ENCODE measurements at places on chromosomes 3 and 15.

DNA sequence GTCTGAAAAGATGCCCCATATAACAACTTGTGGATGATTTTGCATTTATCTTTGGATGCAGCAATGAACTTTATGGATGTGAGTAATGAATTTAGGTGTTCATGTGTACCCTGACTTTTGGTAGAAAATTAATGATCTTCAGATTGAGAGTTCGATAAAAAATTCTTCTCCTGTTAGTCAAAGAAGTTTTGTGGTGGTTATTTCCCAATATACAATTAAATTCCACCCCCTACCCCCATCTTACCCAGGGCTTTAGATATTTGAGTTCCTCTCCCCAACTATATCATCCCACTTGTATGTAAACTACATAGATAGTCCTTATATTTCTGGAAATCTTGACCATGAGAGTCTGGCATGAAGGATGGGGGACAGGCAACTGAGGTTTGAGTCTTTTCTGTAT lies 126.1 kb upstream of the ALDH1A3 start:
- DNase-seq = no peak

- no peak for DNase-seq
Observed at GRCh38 chr3:49791571-49791970, 5.2 kb upstream of the IP6K1 start.

DNA sequence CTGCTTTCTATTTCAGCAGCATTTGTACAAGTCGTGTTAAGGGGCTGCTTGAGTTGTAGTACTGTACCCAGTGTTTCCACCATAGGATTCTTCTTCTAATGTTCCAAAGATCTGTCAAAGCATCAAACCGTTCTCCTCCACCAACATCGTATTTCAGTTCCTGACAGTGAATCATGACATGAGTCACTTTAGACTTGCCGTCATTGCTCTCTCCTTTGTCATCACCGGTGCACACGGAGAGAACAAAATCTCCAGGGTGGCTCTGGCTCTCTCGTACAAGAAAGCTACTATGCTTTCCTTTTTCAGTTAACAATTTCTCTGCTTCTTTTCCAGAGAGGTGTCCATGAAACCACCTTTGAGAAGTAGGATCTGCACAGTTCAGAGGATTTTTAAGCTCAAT lies 270.9 kb upstream of the CCDC54 start:
- DNase-seq = no peak

DNA sequence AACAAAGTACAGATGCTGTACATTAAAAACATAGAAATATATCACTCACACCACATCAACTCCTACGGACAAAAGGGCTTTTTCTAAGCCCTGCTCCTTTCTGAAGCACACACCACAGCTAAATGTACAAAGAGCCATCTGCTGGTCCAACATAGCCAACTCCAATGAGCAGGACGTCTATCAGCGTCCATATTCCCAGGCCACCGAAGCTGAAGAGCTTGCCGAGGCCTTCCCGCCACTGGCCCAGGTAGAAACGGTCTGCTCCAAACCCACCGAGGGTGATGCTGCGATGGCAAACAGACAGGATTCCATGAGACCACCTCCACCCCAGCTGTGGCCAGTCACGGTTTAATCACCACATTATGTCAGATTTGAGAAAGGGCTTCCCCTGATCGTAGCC lies 9.8 kb downstream of the TM2D3 start:
- DNase-seq = no peak

DNA sequence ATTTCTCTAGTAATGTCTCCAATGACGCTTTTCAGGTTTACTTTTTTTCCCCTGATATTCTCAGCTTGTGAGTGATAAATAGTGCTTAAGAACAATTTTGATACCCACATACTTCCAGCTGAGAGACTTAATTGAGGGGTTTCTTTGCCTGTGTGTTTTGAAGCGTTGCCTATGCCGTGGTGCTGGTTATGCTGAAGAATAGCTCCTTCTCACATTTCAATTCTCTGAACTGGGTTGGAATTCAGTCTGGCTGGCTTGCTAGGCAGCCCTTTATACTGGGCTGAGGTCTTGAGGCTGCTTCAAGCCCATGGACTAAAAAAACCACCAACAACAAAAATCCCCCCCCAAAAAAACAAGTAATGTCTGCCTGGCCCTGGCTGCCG lies 87.4 kb downstream of the CHST2 start:
- no peak for DNase-seq

DNA sequence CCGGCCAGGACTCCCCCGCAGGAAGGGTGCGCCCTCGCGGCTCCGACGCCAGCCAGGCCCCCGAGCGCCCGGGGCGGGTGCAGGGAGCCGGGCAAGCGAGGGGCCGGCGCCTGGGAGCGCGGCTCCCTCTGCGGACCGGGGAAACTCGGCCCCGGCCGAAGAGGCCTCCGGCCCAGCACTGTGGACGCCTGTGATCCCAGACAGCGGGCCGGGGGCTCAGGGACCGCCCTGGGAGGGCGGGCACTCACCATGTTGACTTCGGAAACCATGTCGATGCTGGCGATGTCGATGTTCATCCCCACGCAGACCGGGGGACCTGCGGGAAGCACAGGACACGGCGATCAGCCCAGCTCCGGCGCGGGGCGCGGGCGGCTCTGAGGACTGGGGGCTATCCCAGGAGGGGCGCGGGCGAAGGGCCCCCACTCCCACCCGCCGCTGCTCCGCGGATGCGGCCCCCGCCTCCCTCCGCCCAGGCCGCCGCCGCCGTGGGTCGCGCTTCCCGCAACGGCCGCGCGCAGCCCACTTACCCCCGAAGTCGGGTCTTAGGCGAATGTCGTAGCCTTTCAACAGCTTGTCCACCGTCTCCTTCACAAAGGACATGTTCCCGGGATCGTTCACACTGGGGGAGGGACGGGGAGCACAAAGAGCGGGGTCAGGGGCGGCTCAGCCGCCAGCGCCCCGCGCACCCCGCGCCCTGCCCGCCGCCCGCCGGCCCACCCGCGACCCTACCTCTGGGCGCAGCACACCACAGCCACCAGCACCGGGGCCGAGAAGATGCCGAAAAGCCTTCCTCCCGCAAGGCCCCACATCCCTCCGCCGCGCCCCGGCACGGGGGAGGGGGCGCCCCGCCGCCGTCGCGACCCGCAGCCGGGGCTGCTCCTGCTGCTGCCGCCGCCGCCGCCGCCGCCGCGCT lies at the start of gene GABRB3:
Gene GABRB3 (minus strand): TSS at position 913 of the 913 bp plus-strand sequence.
- no peak for DNase-seq

- DNase-seq = no peak
Observed at GRCh38 chr15:42491539-42492225, 741 bp upstream of the ZNF106 start.

- DNase-seq = no peak
Observed at GRCh38 chr15:53312707-53313106, 446.8 kb downstream of the WDR72 start.

DNA sequence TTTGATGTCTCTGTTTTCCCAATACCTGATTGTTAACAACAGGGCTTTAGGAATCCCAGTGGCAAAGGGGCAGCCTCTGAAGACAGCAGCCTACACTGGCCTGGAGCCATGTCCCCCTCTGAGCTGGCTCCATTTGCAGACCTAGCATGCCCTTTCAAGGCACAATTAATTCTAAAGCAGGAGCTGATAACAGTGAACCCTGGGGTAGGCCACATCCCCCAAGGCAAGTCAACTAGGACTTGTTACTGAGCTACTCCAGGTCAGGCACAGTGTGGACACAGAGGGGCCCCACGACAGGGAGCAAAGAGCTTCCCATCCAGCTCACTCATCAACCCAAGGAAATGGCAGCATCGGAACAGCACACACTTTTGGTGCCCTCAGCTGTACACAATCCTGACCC lies 51.9 kb downstream of the SPSB4 start:
- no peak for DNase-seq

DNA sequence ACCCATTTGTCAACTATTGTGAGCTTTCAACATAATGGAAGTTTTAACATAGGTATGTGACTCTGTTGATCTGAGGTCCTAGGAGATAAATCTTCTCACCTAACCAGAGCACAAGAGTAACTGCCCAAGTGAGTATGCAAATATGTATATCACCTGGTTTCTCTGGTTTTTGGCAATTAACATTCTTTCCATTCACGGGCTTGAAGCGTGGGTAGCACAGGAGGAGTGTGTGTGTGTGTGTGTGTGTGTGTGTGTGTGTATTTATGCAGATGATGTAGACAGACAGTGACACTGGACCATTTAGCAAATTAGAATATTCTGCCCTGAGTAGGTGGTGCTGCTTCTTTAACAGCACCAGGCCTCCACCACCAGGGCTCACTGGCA lies 15.0 kb downstream of the EPHB1 start:
- no peak for DNase-seq

DNA sequence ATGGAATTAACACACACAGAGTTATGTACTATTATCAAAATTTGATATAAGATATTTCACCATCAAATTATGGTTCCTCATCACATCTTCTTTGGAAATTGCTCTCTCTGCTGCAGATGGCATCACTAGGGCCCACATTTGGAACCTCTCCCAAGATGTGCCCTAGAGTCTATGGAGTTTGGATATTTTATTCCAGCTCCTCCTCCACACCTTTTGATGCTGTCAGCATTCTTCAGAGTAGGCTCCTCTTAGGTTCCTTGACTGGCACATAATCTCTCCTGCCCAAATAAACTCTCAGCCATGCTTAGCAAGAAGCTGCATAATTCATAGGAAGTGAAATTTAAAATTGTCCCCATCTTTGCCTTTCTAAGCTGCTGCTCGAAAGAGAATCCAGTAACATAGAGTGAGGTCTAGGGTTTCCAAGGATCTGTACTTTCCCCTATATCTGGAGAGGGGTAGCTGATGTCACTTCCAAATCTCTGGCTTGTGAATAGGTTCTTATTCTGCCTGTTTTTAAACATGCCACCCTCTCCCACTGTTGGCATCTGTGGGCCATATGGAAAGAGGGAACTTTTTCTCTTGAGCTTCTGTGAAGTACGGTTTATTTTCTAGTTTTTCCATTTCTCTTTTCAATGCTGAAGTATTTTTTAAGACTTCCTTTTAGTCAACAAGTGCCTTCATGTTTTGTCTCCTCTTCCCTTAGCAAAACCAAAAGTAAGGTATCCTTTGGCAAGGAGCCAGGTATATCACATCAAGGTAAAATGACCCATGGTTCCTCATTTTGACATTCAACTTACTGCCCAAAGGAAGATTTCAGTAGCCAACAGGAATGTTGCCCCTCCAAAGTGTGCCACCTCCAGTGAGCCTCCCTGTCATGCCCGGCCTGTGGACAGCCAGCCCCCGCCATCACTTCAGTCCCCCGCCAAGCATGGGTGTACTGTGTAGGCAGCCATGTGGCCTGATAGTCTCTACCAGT lies 75.3 kb upstream of the C2CD4B start:
- no peak for DNase-seq

DNA sequence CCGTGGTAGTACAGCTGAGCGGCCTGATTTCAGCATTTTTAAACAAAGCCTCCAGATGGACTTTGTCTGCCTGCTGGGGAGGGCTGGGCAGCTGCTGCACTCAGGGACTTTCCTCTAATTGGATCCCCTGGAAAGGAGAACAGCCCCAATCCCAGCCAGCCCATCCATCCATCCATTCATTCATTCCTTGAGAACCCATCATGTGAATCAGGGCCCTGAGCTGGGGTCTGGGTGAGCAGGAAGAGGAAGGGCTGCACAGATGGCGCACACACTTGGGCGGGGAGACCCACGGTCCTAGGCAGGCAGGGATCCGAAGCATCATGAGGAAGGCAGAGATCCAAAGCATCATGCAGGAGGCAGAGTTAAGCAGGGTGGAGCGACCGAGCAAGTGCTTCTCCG lies 45.7 kb downstream of the TPRA1 start:
- DNase-seq = no peak

GRCh38 chr3:183178833-183179549 lies 16.5 kb upstream of the LAMP3 start:
- no peak for DNase-seq

GRCh38 chr3:187629711-187630110 lies 40.5 kb downstream of the SST start:
- DNase-seq = no peak

GRCh38 chr15:78679089-78679511 lies 38.1 kb upstream of the CHRNB4 start:
- DNase-seq = no peak

DNA sequence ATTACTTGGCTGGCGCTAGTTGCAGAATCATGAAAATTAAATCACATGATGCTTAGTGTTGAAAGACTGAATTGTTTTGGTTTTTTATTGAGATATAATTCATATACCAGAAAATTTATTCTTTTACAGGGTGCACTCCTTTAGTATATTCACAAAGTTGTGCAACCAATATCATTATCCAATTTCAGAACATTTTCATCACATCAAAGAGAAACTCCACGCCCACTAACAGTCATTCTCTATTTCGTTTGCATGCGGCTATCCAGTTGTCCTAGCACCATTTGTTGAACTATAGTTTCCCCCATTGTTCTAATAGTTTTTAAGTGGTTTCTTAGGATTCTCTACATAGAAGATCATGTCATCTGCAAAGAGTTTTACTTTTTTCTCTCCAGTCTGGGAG lies 3.7 kb downstream of the EHD4 start:
- DNase-seq = no peak

- DNase-seq = peak; percentile 35
Observed at GRCh38 chr15:40471808-40472150, 995 bp downstream of the CHST14 start.

- no peak for DNase-seq
Observed at GRCh38 chr3:42376344-42376798, 34.0 kb downstream of the LYZL4 start.

DNA sequence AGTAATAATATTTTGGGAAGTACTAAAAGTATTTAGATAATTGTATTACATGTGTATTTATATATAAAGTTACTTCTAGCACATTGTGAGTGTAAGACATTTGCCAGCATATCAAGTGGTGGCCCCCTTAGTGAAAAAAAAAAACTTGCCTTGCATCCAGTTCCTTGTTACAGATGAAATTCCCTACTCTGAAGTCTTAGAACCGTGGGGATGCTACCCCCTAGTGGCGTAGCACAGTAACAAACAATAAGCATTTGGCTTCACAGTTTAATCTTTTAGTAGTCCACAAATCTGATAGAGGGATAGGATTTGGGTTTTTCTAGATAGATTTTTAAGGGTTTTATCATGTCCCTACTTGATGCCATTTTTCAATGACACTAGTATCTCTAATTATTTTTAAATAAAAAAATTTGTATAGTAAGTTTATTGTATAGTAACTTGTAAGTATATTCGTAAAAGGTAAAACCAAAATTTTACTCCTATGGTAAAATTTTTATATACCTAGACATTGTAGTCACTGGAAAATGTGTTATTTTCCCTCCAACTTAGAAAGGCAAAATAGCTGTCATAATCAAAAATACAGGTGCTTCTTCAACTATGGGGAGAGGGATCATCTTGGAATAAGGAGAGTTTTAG lies 14.3 kb downstream of the SMC4 start:
- DNase-seq = peak; percentile 72

DNA sequence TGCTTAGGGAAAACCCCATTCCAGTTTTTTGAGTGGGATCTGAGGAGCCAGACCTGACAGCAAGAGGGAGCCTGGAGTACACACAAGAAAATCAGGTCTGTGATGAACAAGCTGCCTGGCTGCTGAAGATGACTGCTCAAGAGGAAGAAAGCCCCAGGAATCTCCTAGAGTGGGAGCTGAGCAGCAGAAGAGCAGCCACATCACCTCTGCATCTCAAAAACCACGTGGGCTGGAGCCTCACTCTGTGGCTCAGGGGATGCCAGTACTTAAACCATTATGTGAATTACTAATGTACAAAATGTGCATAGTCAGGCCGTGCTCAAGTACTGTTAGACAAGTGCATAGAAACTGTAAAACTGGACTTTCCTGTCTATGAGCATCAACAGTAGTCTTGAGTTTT lies 52.4 kb downstream of the SLC9A9 start:
- no peak for DNase-seq

GRCh38 chr15:70054884-70055387 lies 42.8 kb downstream of the TLE3 start:
- no peak for DNase-seq

All from germinal center (tissue), 1 donor.